Heart right ventricle (tissue), 16 donors: ENCODE measurements at places on chromosomes 2 and 18. TPM values are rescaled to one million over a fixed set of nuclear protein-coding genes. Genes with fewer than 3 reads are reported as not detected.

DNA sequence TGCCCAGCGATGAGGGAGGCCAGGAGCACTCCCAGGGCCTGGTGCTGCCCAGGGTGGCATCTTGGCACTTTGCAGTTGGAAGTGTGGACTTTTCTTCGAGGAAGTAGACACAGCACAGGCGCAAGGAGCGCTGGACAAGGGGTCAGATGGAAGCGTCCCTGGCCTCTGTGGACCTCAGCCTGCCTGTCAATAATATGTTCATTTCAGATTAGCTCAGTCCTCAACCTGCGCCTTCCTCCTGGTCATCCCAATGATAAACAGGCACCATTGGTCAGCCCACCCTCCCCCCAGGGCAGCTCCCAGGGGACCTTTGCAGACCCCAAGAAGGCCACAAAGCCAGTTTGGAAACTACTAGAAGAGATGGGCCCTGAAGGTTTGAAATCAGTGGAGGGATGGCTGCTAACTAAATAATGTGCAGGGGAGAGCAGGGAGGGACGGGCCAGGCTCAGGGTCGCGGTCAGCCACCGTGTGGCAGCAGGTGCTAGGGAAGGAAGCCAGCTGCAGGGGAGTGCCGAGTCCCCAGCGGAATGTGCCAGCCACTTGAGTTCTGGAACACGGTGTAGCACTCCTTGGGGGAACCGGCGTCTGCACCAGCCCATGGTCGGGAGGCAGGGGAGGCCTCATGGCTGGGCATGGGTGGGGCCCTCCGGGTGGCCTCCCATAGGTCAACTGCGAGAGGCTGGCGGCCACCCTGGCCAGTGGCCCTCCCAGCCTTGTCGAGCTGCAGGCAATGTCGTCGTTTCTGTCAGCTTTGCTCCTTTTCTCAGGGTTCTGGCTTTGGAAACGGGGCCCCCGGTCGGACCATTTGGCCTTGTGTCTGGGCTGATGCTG lies 59.9 kb downstream of the ADI1 start:
- peak; percentile 68 for DNase-seq

DNA sequence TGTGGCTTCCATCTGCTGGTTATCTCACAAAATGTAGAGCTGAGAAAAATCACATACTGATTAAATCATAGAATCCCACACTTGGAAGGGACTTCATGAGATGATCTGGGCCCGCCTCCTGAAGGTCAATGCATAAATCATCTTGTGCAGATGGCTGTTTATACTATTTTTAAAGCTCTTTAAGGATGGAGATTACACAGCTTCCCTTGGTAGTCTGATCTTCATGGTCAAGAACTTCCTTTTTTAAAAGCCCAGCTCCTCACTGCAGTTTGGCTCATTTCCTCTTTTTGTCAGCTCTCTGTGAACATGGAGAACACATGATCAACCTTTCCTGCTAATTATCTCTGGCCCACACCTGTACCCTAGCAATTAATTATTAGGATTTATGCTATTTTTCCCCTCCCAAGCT lies 25.9 kb downstream of the GCG start:
- DNase-seq: no peak

GRCh38 chr2:150610670-150611279 lies 123.3 kb upstream of the RND3 start:
- DNase-seq: no peak

DNA sequence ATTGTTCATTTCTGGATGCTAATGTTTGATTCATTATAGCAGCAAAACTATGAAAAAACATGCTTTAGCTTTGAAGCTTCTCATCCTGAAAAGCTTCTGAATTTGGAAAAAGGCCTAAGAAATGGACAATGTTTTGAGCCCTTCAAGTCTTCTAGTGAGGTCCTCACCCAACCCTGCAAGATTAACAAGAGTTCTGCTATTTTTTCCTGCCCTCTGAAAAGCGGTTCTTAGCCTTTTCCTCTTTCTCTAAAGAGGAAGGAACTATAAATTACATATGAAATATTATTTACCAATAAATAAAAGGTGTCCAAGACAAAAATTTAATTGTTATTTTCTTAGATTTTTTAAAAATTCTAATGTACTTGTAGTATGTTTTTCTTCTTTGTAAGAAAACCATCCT lies 19.9 kb upstream of the CDH19 start:
- no peak for DNase-seq

GRCh38 chr2:176490061-176490861 lies 221.0 kb downstream of the MTX2 start:
- DNase-seq: peak; percentile 44

- DNase-seq: no peak
Observed at GRCh38 chr2:199922856-199923255, 11.8 kb downstream of the C2orf69 start.

Gene SPATA3
- not detected for polyA plus RNA-seq

- no peak for DNase-seq
Observed at GRCh38 chr2:58202404-58202803, 38.7 kb downstream of the FANCL start.

DNA sequence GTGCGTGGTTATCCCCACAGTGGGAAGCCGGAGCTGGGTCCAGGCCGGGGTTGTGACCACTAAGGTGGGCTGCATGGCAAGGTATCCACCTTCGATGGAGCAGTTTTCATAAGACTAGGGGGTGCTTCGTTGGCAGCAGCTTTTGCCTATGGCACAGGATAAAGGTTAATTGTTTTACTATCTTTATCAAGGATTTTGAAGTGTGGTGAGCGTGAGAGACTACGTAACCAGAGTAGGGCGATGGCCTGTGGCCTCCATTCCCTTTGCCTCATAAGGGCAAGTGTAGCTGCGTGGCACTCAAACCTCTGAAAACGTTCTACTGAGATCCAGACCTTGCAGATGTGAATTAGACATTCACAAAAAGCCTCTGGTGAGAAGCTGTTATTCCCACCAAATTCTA lies 206.6 kb downstream of the ACKR3 start:
- DNase-seq: no peak

Gene SULT1C4
- polyA plus RNA-seq: 1.9 TPM

Gene DNER
- polyA plus RNA-seq: 1.0 TPM

Gene DSG1
- under 0.01 TPM for polyA plus RNA-seq

Gene CRYBA2
- not detected for polyA plus RNA-seq

- no peak for DNase-seq
Observed at GRCh38 chr2:101442667-101443061, 32.2 kb downstream of the RFX8 start.

DNA sequence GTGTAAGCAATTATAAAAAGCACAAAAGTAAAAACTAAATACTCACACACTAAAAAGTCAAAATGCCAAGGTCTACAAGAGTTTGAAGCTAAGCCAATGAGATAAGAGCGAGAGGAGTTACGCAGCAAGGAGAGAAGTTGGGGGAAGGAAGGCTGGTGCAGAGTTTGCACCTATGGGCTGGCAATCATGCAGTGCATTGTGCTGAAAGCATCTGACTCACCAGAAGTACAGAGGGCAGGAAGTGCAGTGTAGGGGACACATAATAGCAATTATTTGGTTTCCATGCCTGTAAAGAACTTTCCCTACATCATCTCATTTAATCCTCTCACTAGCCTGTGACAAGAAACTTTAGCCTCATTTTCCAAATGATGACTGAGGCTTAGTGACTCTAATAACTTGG lies 142.7 kb upstream of the KYNU start:
- no peak for DNase-seq

DNA sequence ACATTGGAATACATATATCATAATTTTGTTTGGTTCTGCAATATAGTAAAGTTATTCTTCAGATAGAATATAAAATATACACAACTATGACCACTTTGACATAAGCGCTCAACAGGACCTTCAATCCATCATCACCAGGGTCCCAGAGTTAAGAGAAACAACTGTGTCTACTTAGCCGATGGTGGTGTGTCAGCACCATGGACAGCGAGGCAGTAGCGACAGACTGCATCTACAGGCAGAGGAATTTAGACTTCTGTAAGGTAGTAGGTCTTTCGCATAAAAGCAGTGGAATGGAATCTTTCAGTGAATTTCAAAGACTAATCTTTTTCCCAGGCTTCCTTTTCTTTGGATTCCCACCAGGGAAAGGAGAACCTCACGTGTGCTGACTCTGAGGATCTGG lies 20.5 kb upstream of the LRPPRC start:
- peak; percentile 33 for DNase-seq

DNA sequence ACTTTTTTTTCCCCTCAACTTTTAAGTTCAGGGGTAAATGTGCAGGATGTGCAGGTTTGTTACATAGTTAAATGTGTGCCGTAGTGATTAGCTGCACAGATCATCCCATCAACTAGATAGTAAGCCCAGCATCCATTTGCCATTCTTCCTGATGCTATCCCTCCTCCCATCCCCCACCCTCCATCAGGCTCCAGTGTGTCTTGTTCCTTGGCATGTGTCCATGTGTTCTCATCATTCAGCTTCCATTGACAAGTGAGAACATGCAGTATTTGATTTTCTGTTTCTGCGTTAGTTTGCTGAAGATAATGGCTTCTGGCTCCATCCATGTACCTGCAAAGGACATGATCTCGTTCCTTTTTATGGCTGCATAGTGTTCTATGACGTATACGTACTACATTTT lies 47.2 kb upstream of the STON1 start:
- no peak for DNase-seq

Gene COBLL1
- 5.0 TPM for polyA plus RNA-seq

Gene INPP5D
- 7.5 TPM for polyA plus RNA-seq

DNA sequence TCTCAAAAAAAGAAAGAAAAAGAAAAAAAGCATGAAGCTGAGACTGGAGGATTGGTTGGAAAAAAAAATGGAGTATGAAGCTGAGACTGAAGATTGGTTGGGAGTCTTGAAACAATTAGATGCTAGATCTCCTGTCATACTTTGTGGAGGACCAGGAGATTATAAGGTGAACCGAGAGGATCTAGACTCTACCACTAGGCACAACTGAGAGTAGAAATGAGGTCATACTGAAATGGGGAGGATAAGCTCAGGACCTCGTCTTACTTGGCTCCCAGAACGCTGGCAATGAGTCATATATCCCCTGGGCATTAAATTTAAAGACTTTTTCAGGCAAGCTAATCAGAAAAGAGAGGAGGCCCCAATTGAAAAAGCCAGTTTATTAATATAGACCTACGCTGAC lies 3.3 kb upstream of the ORC2 start:
- DNase-seq: no peak

Gene SP100
- polyA plus RNA-seq: 58.2 TPM

DNA sequence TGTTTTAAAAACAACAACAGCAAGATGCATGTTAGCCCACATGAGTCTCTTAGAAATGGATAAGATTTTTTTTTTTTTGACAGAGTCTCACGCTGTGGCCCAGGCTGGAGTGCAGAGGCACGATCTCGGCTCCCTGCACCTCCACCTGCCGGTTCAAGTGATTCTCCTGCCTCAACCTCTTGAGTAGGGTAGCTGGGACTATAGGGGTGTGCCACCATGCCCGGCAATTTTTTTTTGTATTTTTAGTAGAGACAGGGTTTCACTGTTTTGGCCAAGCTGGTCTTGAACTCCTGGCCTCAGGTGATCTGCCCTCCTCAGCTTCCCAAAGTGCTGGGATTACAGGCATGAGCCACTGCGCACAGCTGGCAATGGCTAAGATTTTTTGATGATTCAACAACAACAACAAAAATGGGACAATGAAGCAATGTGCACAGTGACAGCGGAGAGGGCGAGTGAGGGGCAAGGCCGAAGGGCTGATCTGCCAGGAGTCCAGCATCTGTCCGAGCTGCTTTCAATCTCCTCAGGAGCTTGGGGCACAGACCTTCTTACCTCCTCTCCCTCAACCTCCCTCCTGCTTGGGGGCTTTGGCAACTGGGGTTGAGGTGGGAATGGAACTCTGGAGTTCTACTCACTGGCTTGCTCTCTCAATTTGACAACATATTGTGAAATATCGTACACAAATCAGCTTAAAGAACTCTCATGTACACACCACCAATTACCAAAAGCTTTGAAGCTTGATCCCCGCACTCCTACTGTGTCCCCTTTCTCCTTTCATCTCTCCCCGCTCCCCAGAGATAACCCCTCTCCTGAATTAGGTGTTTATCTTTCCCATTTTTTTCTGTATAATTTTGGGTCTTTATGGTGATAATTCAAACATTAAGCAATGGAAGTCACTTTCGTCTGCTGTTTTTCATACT lies 3.4 kb downstream of the ABCG8 start:
- no peak for DNase-seq

GRCh38 chr2:121099329-121100290 lies 185.4 kb downstream of the TFCP2L1 start:
- DNase-seq: no peak

GRCh38 chr2:122528061-122528460 lies 772.6 kb downstream of the TSN start:
- no peak for DNase-seq

GRCh38 chr2:74991977-74992376 lies 33.5 kb downstream of the POLE4 start:
- DNase-seq: no peak

Gene RIT2
- polyA plus RNA-seq: not detected

Gene POU3F3
- polyA plus RNA-seq: 0.04 TPM

GRCh38 chr2:119405151-119405550 lies 26.5 kb upstream of the TMEM37 start:
- DNase-seq: no peak

- DNase-seq: no peak
Observed at GRCh38 chr2:126777620-126777978, 121.1 kb upstream of the TEX51 start.

Gene CDH20
- 0.07 TPM for polyA plus RNA-seq

DNA sequence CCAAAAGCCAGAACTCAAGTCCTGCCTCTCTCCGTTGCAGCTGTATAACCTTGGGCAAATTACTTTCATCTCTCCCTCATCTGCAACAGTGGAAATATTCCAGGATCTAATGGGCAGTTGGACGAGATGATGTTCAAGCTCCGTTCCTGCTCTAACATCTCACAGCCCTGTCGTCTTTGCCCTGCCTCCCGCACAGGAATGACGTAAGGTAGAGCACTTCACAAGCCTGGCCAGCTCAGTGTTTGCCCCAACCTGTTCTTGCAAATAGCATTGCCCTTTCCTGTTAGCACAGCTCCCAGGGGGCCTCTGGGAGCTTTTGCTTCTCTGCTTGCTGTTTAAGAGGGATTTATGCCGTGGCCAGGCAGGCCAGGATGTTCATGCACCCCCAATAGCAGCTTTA lies 107.9 kb downstream of the KLHL29 start:
- no peak for DNase-seq

Gene FOXI3
- polyA plus RNA-seq: not detected

- DNase-seq: no peak
Observed at GRCh38 chr2:240624950-240625621, at the start of gene GPR35. TSS of gene GPR35 (plus strand) at chr2:240625480. CDS start at chr2:240629953, 4,473 bp downstream.

- DNase-seq: no peak
Observed at GRCh38 chr2:101200676-101201075, 49.5 kb upstream of the TBC1D8 start.

- DNase-seq: no peak
Observed at GRCh38 chr2:20400306-20400705, 46.6 kb upstream of the RHOB start.

Gene ACTR2
- polyA plus RNA-seq: 34.1 TPM

Gene HEATR5B
- 3.7 TPM for polyA plus RNA-seq

DNA sequence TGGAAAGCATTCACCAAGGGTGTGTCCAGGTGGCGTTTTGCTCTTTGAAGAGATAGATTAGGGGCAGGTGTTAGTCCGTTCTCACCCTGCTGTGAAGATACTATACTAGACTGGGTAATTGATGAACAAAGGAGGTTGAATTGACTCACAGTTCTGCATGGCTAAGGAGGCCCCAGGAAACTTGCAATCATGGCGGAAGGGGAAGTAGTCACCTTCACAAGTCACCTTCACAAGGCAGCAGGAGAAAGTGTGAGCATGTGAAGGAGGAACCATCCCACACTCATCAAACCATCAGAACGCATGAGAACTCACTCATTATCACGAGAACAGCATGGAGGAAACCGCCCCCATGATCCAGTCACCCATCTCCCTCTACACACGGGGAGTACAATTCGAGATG lies 135.7 kb upstream of the NFATC1 start:
- DNase-seq: no peak

Gene CDKL4
- not detected for polyA plus RNA-seq
